Stimulated activated CD8-positive, alpha-beta memory T cell treated with anti-CD3 and anti-CD28 coated beads, Interleukin-15, amount 100 ng/mL, for 4 hours (primary cell): ENCODE measurements at places on chromosomes 4 and X.

DNA sequence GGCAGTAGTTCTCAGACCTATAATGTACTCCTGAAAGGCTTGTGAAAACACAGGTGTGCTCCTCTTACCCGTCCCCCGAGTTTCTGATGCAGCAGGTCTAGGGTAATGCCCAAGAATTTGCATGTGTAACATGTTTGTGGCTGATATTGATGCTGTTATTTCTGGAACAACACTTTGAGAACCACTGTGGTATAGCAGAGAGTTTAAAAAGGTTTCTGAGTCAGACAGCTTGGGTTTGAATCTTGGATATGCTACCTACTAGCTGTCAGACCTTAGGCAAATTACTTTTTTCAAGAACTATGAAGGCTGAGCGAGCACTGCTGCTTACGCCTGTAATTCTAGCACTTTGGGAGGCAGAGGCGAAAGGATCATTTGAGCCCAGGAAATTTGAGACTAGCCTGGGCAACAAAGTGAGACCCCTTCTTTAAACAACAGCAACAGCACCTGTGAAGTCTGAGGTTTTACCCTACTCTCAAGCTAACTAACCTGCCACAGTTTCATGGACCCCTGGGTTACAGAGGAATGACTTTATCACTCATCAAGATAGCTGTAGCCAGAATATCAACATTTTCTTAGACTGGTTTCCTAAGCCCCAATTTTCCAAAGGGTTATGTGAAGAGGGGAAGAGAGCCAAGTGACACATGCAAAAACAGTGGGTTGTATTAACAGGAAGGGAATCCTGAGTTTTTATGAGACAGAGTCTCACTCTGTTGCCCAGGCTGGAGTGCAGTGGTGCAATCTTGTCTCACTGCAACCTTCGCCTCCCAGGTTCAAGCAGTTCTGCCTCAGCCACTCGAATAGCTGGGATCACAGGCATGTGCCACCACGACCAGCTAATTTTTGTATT lies 5.1 kb downstream of the AFF1 start:
- DNase-seq = no peak

- no peak for DNase-seq
Measured at GRCh38 chr4:185599553-185600243, 64.4 kb upstream of the PDLIM3 start.

DNA sequence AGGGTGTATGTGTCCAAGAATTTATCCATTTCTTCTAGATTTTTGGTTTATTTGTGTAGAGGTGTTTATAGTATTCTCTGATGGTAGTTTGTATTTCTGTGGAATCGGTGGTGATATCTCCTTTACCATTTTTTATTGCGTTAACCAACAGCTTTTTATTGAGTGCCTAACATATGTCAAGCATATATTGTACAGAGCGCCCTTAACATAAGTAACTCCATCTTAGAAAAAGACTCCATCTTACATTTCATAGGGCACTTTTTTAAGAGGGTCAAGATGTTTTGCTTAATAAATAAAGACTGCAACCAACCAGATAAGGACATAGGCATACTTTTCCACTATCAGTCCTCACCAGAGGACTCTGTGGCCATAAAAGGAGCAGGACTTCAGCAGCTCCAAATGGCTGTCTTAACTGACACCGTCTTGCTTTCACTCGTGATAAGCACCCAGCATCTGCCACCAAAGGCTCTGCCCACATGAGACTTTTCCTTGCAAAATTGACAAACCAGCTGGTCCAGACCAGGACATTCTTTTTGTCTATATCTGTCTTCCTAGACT lies 75.0 kb downstream of the HS6ST2 start:
- no peak for DNase-seq

DNA sequence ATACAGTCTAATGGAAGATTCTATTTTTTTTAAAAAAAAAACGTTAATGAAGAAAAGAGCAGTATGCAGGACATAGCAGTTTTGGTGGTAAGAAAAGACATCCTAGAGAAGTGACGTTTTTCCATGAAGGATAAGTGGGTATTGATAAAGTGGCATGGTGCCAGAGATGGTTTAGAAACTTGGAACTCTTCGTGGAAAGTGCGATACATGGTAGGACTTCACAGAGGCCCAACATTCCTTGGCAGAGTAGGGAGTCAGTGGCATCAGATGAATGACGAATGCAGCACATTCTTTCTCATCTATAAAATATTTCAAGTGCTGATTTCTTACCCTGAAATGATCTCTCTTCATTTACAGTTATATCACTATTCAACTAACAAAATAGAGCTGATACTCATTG lies 298.7 kb downstream of the CCSER1 start:
- no peak for DNase-seq

DNA sequence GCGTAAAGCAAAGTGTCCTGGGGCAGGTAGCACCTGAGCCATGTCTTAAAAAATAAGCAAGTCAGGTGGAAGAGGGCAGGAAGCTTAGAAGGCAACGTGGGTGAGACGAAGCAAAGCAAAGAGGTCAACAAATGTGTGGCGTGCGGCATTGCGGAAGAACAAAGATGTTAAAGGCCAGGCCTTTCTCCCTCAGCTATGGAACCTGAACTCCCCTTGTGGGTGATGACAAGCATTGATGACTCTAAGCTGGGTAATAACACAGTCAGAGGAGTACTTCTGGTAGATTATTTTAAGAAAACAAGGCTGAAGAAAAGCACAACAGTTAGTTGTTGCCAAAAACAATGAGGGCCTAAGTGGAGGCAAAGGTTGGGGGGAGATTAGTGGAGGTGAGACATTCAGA lies 29.0 kb upstream of the SORBS2 start:
- DNase-seq = no peak

- no peak for DNase-seq
Measured at GRCh38 chr4:81314196-81314896, 99.3 kb upstream of the PRKG2 start.

DNA sequence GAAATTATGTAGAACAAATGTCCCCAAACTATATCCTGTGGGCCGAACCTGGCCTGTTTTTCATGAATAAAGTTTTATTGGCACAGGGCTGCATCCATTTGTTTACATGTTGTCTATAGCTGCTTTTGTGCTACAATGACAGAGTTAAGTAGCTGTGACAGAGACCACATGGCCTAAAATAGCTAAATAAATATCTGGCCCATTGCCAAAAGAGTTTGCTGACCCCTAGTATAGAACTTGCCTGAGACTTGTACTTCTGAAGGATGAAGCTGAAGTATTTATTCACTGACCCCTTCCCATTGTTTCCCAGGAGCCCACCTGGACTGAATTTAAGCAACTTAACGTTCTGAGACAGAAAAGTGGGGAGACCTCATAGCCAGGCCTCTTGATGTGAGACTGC lies 325.6 kb downstream of the FRMPD4 start:
- DNase-seq = no peak

GRCh38 chr4:80608281-80608980 lies 272.9 kb downstream of the CFAP299 start:
- DNase-seq = no peak

DNA sequence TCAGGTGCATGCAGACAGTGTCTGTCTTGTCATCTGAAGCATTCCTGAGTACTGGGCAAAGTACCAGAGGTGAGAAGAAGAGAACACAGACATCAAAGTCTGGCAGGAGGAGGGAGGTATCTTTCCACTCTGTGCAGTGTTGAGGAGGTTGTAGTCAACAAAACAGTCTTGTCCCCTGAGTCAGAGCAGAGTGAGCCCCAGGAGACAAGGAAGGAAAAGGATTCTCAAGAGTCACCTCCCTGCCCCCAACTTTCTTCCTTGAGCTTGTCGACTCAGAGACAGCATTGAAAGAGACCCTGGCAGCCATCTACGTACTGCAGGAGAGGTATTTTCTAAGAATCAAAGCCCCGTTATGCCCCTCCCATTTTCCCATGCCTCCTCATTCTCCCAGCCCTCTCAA lies 4.4 kb upstream of the SRPX start:
- DNase-seq = no peak

GRCh38 chr4:123628288-123628687 lies 231.7 kb downstream of the SPRY1 start:
- no peak for DNase-seq

- DNase-seq = no peak
Measured at GRCh38 chrX:129791336-129791735, 11.6 kb downstream of the SASH3 start.

GRCh38 chr4:16516796-16517439 lies 290.6 kb upstream of the TAPT1 start:
- DNase-seq = no peak

DNA sequence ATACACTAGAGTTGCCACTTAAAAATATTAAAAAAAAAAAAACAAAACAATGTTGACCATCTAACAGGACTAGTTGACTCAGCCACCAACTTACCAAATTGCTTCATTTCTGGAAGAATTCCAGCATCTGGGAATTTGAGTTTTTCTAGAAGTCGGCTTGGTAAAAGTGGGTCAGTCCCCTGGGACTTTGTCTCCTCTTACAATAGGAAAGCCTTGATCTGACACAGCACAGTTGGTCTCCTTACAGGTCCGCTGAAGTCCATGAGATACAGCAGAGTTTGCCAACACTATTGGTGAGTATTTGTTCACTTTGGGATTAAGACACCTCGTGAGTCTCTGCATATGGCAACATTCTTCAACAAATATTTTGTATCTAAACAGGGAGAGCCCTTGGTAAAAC lies 18.2 kb upstream of the DDIT4L start:
- DNase-seq = no peak
